ENCODE measurements at places on chromosomes 3 and 15.

GRCh38 chr3:197297476-197298340, 704 bp downstream of the DLG1 start:
- peak; percentile 97 for DNase-seq

DNA sequence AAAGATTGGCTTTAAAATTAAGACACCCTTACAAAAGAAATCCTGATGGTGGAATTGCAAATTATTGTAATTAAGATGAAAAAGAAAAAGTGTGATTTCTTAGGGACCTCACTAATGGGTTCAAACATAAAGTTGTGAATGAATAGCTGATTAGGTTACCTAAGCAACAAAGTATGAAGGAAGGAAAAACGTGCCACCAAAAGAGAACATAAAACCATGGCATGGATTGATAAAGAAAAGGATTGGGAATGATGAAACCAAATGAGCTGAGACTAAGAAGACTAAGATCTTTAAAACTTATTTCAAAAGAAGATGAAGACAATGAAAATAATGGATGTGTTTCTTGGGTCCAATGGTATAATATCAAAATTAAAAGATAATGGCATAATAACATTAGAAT, 32.2 kb upstream of the GUCA1C start:
- DNase-seq, result no peak

GRCh38 chr15:39235084-39235795, 345.6 kb upstream of the THBS1 start:
- DNase-seq, result no peak

GRCh38 chr15:40243126-40243810, 4.4 kb downstream of the PAK6 start:
- no peak for DNase-seq

DNA sequence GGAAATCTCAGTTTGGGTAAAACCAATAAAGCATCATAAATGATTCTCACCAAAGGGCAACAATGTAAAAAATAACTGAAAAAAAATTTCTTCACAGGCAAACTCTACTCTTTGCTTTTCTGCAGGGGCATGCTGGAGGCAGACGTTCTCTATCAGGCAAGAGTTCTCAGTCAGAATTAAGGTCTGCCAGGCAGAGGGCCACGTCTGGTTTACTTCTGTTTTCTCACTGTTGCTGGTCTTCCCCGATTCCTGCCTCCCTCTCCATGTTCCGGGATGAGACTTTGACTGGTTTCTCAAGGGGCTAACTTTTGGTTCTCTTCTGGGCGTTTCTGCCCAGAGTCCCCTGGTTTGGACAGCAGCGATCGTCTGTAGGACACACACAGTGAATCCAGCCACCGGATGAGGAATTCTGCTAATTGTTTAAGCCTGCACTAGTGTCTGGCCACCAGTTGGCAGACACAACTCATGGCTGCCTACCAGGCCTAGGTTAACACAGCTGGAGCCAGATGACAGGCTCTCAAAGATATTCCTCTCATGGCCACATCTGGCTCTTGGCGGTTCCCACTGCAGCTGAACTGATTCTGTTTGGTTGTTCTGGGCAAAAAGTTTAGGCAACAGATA, 273.1 kb downstream of the FOXP1 start:
- DNase-seq, result no peak

GRCh38 chr15:70463453-70463834, 299.9 kb downstream of the UACA start:
- no peak for DNase-seq

GRCh38 chr15:88874684-88875083, 20.7 kb downstream of the HAPLN3 start:
- DNase-seq, result no peak

- DNase-seq, result no peak
Measured at GRCh38 chr3:132981719-132982118, 56.5 kb upstream of the TMEM108 start.

GRCh38 chr3:148512648-148513047, 185.1 kb upstream of the AGTR1 start:
- no peak for DNase-seq

- DNase-seq, result no peak
Measured at GRCh38 chr3:134075846-134076245, 46.1 kb upstream of the SLCO2A1 start.

DNA sequence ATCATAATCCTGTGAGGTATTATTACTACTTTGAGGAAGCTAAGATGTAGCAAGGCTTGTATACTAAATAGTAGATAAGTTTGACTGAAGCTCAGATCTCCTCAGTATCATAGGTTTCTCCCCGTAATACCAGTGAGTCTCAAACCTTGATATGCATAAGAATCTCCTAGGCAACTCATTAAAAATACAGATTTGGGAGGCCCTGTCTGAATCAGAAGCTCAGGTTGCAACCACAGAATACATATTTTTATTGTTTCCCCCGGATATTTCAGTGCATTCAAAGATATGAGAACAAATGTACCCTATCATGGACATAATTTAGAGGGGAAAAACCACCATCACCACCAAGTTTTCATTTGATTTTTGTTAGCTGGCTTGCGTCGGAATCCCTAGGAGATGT, 242.1 kb upstream of the C2CD4B start:
- DNase-seq, result no peak

GRCh38 chr3:172892158-172892557, 141.6 kb downstream of the ECT2 start:
- peak; percentile 33 for DNase-seq

GRCh38 chr3:65107174-65107573, 419.4 kb upstream of the ADAMTS9 start:
- peak; percentile 49 for DNase-seq

GRCh38 chr15:31605467-31605931, 278.9 kb downstream of the KLF13 start:
- peak; percentile 16 for DNase-seq

GRCh38 chr3:30970183-30970582, 75.7 kb upstream of the GADL1 start:
- DNase-seq, result peak; percentile 29

GRCh38 chr15:69394556-69395282, 19.4 kb upstream of the KIF23 start:
- peak; percentile 89 for DNase-seq

DNA sequence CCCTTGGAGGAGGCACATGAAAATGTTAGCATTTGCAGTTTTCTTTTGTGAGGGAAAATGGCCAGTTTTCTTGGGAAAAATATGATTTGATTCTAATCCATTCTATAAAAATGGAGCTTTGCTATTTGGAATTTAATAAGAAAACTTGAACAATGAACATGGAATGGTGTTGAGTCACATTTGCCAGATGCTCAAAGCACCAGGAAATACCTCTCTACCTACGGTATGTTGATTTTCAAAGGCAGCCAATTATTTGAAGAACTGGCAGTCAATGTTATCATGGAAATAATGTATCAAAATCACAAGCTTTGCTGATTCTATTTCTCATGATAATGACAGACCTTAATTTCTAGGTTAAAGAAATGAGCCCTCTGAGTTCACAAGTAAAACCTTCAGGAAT, 14.9 kb downstream of the NME9 start:
- DNase-seq, result peak; percentile 24

- no peak for DNase-seq
Measured at GRCh38 chr3:121660356-121661171, at the start of gene HCLS1. Gene HCLS1, minus strand, starts transcription at chr3:121660903. Its CDS starts 2,556 bp downstream, at chr3:121658347.

- no peak for DNase-seq
Measured at GRCh38 chr3:32571192-32571485, 481 bp upstream of the DYNC1LI1 start.

DNA sequence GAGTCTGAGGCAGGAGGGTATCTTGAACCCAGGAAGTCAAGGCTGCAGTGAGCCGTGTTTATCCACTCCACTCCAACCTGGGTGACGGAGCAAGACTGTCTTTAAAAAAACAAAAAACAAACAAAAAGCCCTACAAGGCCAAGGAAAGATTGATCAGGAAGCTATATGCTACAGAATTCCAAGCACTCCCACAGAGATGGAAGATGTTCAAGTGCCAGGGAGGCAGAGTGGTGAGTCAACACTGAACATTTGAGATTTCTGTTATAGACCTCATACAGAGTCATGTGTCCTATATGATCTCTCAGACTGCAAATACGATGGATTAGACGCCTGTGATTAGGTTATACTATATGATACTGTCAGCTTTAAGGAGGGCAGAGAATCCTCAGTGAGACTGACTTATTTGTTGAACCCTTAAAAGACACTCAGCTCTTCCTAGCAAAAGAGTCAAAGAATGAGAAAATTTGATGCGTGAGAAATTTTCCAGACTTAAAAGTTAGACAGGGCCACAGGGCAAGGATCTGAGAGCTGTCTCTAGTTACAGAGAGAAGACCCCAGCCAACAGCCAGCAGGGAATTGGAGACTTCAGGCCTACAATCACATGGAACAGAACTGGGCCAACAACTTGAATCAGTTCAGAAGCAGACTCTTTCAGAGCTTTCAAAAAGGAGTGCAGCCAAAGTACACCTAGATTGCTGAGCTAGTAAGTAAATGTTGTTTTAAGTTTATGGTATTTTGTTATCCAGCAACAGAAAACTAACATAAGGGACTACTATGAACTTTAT, 107.6 kb downstream of the PIK3CB start:
- peak; percentile 41 for DNase-seq

- no peak for DNase-seq
Measured at GRCh38 chr3:50341537-50341936, 901 bp upstream of the RASSF1 start.

DNA sequence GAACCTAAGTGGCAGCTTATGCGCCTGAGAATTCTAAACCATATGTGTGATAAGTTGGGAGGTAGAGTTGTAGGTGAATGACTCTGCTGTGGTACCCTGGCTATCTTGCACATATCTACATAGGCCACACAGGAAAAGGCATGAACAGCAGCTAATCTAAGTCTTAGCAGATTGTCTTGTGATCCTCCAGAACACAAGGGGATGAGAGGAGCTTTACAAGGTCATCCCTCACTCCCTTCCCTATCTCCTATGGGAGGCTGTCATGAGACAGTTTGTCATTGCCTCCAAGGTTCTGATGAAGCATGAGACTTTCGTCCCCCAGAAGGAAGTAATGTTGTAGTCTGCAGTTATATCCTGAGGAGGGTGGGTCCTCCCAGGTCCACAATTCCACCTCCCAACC, 3.7 kb upstream of the ZNF662 start:
- no peak for DNase-seq

DNA sequence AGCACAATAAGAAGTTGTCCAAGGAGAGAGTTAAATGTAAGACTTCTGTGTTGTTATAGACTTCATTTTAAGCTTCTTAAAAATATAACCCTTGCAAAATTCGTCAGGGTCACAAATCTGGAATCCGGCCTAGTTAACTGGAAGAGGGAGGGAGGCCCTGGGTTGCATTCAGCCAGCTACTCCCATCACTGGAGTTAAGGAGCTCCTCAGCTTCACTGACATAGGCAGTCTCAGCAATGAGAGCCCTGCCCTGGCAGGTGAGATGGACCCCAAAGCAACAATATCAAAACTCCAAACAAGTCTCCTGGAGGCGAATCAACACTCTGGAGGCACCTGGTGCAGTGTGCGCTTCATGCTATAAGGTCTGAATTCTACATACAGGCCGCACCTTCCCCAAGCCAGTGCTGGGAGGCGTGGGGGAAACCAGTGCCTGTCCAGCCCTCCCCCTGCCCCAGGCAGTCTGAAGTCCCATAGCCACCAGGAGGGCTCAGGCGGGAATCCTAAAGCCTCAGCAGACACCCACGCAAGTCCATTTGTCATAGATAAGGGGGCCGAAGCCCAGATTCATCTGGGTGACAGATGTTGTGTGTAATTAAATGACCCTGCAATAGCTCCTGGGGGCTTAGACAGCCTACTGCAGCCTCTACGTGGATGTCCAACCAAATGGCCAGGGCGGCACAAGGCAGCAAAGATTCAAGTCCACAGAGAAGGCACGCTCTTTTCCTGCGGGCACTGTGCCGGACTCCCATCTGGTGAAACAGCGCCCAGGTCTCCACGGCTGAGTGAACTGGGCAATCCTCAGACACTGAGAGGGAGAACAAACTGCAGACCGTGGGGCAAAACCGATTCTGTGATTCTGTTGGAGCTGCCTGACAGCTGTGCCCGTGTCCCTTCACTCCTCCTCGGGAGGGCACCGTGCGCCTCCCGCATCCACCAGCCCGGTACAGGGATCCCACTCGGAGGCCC, 64.9 kb downstream of the ATP10A start:
- DNase-seq, result no peak

DNA sequence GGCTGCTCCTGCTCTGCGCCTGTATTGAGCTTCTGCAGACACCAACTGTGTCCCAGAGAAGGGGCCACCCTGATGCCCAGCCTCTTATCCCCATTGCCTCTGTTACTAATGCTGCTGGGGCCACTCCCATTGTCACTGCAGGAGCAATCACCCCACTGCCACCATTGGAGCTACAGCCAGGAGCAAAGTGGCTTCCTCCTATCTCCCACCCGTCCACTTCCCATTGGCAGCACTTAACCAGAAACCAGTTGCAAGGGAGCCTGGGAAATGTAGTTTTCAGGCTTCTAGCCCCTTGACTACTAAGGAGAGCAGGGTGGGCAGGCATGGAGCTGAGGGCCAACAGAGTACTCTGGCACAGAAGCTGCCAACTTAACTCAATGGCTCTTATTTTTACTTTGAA, 55.9 kb upstream of the KLF13 start:
- DNase-seq, result no peak

- no peak for DNase-seq
Measured at GRCh38 chr3:129552287-129553050, 9.5 kb downstream of the H1-8 start.

DNA sequence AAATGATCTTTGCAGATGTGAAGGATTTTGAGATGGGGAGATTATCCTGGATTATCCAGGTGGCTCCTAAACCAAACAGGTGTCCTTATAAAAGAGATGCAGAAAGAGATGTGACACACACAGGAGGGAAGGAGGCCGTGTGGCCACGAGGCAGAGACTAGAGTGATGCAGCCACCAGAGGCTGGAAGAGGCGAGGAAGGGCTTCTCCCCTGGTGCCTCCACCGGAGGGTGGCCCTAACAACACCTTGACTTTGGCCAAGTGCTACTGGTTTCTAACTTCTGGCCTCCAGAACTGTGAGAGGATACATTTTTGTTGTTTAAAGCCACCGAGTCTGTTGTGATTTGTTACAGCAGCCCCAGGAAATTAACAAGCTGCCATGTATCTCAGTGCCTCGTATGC, 127.1 kb downstream of the ASB7 start:
- DNase-seq, result no peak

DNA sequence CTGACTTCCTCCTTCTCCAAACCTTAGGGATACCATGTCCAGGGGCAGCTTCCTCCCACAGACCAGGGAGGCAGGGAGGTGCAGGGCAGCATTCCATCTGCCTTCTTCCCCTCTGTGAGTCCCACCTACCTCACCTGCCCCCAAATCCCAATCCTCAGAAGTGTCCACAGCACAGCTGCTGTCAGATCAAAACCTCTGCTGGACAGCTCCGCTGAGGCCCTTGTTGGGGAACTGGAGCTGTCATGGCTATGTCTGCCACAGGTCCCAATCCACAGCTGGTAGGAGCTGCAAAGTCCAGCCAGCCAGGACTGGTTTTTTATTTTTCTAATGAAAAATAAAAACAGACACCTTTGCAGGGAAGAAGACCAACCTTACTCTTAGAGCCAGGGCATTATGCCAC, 40.7 kb upstream of the TBC1D21 start:
- DNase-seq, result peak; percentile 22
